Activated T-helper 1 cell treated with anti-CD3 and anti-CD28 coated beads, Interleukin-2, amount 50 U/mL, for 16 hours (primary cell): ENCODE measurements at places on chromosomes 2 and 18.

GRCh38 chr18:13003466-13003896, 12.3 kb downstream of the CEP192 start:
- no peak for DNase-seq

GRCh38 chr2:104786821-104787220, 67.1 kb upstream of the POU3F3 start:
- DNase-seq: no peak

- no peak for DNase-seq
Observed at GRCh38 chr18:12361770-12362378, 15.2 kb downstream of the AFG3L2 start.

- DNase-seq: no peak
Observed at GRCh38 chr2:238158509-238159070, at the start of gene ERFE. Gene ERFE, plus strand, starts transcription at chr2:238158970. Its CDS starts 38 bp downstream, at chr2:238159008.

DNA sequence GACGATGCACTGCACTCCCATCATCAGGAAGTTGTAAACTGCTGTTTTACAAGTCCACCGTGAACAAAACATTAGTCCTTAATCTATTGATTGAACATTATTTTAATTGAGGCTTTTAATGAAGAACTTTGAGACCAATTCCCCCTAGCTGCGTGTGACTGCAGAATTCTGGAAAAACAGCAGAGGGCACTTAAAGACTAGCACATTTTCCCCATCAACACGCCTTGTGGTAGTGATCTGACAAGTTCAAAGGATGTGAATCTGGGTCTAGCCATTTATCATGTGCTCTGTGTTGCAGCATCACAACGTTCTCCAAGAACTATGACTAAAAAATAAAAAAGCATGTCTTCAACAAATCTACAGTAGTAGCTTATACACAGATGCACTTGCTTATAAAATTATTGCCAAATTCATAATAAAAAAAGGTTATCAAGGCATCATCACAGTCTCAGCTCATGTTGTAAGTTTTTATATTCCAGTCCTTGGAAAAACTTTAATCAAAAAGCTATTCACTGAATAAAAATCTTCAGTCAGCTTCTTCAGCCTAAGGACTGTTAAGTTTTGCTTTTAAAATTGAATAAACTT, 35.8 kb downstream of the SKOR2 start:
- no peak for DNase-seq

DNA sequence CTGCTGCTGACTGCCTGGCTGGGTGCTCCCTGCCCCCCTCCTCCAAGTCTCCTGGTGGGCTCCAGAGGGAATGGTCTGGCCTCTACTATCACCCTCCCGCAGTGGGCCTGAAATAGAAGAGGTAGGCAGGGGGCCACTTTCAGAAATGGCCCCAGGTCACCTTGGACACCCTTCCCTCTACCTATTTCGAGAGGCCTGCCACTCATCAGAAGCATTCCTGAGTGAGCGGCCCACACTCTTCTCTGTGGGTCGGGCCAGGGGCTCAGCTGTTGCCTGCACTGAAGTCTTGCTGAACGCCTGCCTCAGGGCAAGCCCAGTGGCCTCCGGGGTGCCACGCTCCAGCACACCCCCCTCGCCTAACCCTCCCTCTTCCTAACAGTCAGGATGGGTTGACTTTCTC, 124.9 kb downstream of the TNS1 start:
- DNase-seq: no peak

- DNase-seq: no peak
Observed at GRCh38 chr18:75344161-75344560, 83.3 kb downstream of the SMIM21 start.

- DNase-seq: no peak
Observed at GRCh38 chr18:55732227-55733106, 144.5 kb upstream of the TCF4 start.

DNA sequence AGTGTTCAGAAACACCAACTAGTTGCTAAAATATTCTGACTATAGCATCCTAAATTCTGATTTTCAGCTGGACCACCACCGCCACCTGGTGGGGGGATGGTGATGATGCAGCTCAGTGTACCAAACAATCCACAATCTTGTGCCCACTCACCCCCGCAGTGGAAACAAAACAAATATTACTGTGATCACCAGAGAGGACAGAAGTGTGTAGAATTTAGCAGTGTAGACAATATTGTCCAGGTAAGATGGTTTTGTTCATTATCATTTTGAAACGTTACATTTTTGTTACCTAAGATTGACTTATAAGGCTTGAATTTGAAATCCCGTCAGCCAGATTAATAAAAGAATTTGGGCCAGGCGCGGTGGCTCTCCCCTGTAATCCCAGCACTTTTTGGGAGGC, 31.7 kb upstream of the UBXN4 start:
- peak; percentile 53 for DNase-seq

DNA sequence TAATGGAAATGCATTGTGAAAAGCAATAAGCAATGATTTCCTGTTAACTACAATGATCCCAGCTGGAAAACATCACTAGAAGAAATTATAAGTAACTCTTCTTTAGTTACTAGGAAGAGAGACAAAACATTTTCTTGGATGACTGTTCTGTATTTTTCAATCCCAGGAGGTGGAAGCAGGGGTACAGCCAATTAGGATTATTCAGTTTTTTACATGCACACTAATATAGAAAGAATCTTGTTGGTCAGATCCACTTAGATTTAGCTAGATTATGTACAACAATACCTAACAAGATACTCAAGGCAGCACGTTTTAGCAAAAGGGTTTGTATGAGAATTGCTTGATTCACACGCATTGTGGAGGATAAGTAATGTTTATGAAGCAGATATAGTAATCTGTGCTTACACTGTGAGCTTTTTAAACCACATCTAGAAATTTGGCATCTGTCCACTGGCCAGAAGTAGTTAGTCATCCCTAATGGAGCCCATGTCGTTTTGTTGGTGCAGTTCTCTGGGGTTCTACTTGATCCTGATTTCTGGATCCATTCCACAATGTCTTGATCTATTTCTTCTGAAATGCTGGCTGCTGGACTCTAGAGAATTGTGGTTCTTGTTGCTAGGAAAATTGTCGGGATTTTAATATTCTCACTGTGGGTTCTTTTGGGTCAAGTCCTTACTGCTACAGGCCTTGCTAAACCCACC, 199.7 kb downstream of the ADCYAP1 start:
- no peak for DNase-seq

GRCh38 chr2:231351648-231352047, 43.9 kb upstream of the B3GNT7 start:
- DNase-seq: no peak

GRCh38 chr2:100214265-100214971, 72.0 kb upstream of the AFF3 start:
- no peak for DNase-seq

DNA sequence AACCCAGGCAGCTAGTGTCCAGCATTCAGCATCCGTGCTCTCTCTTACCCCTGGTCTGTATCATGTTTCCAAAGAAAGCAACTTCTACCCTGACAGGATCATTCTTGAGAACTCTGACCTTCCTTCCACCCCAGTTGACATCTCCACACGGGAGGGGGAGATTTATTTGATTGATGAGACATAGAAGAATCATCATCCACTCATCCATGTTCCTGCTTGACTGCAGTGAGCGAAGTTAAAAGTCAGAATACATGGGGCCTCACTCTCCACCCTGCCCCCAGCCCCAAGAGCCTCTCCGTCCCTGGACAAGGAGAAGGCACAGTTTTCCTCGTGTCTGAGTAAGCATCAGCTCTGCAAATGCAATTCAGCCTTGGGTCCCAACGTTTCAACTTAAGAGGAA, 356.0 kb upstream of the TNP1 start:
- DNase-seq: no peak

- no peak for DNase-seq
Observed at GRCh38 chr2:112166806-112167499, 28.8 kb downstream of the FBLN7 start.

- DNase-seq: no peak
Observed at GRCh38 chr2:126751477-126751876, 95.5 kb downstream of the GYPC start.

- no peak for DNase-seq
Observed at GRCh38 chr18:25517881-25518715, 166.1 kb upstream of the ZNF521 start.

GRCh38 chr2:240981871-240982800, 16.3 kb upstream of the SNED1 start:
- DNase-seq: no peak

DNA sequence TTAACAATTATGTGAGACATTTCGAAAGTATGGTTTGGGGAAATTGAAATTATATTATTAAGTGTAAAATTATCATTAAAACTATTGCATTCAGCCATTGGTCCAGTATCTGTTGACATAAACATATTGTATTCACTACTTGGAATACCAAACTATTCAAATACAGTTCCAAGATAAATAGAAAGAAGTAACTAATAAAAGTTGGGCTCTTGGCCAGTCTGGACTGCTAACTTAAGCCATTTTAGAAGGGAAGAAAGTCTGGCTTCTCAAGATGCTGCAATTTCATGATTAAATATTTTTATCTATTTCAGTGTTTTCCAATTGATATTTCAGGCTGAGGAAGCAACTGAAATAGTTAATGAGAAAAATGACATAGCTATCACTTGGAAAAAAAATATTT, 109.8 kb upstream of the CHRNA1 start:
- no peak for DNase-seq

- no peak for DNase-seq
Observed at GRCh38 chr2:8790739-8791162, 46.7 kb downstream of the KIDINS220 start.

DNA sequence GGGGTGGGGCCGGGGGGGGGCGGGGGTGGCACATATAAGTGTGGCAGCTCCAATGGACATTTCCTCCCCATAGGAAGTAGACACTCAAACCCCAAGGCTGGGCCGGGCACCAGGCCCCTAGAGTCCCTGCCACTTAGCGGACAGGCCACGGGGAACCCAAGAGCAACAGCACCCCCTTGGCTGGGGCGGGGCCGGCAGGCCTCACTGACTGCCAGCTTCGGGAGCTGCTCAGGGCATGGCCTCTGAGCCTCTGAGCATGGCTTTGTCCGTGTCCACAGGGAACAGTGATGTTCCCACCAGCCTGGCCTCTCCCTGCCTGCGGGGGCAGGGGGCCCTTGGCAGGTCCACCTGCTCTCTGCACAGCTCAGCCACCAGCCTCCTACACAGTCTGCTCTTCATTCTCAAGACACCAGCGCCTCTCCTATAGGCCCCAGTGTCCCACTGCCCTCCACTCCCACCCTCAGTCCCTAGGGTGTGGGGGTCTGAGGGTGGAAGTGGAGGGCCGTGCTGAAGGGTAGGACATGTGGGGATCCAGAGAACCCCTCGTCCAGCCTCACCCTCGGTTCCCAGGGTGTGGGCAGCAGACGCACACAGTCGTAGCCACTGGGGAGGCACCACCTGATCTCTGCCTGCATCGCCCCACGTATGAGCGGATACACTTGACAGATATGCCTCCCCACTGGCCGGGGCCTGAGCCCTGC, 106.7 kb downstream of the FAM210A start:
- DNase-seq: no peak

GRCh38 chr2:201257381-201257955, 2.9 kb upstream of the CASP8 start:
- DNase-seq: no peak

- no peak for DNase-seq
Observed at GRCh38 chr2:215921895-215922294, 91.5 kb downstream of the MREG start.

DNA sequence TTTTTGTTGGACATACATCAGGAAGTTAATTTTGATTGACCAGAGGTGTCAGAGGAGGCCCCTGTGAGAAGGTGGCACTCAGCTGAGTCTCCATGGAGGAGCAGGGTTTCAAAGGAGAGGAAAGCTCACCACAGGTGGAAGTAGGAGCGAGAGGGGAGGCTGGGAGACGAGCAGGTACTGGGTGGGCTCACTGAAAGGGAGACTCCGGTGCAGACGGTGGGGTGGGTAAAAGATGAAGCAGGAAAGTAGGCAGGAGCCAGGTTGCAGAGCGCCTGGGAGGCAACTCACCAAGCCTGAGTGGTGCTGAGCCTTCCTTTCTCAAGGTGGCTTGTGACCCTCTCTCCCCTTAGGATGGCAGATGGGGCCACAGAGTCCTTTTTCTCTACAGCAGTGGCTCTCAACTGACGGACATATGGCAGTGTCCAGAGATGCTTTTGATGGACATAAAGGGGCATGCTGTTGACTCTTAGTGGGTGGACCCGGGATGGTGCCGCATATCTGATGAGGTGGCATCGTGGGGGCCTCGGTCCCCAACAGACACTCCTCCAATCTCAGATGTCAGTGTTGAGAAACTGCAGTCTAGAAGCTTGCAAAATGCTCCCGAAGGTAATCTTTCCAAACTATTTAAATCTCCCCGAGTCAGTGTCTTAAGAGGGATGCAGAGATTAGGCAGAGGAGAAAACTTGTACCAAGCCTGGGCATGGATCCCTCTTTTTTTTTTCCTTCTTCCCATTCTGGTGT, 64.0 kb downstream of the LPIN1 start:
- DNase-seq: no peak

DNA sequence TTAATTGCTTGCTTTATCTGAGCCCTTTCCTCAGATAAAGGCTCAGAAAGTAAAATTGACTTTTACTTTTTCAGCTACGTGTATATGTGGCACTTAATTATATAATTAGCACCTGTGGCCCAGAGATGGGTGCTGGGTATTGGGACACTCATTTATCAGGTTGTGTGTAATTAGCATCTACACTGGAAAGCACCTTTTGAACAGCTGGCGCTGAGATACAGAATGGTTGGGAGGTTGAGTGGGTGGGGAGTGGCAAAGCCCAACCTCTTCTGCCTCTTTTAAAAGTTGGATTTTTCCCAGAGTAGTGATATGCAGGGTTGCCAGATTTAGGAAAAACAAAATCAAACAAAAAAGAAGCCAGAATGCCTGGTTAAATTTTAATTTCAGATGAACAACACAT, 23.9 kb downstream of the SPTBN1 start:
- DNase-seq: no peak

- DNase-seq: no peak
Observed at GRCh38 chr18:25416374-25416773, 64.4 kb upstream of the ZNF521 start.

DNA sequence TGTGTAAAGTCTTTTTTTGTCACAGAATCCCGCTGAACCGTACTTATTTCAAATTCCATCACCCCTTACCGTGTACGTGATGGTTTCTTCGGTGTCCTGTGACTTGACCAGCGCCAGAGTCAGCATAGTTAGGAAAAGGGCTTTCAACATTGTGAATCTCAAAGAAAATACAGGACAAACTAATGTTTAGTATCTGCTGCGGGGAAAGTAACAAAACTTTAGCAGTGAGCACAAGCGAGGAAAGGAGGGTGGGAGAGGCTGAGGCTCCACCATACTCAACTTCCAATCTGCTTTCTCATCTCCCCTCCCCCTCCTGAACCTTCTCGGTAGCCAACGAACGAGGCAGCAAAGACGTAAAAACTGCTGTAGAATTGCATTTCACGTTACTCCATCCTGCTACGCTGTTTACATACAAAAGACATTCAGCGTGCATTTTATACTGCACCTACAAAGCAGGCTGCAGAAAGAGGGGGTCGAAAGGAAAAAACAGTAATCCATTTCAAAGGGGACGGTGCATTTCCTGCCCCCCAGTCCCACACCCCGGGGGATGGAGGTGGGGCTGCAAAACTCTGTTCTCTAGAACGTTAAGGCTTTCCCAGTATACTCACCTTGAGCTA, 1.2 kb downstream of the EFEMP1 start:
- DNase-seq: no peak

- no peak for DNase-seq
Observed at GRCh38 chr2:80591233-80591632, 286.7 kb upstream of the LRRTM1 start.
